ENCODE measurements at places on chromosomes 12 and 14.

DNA sequence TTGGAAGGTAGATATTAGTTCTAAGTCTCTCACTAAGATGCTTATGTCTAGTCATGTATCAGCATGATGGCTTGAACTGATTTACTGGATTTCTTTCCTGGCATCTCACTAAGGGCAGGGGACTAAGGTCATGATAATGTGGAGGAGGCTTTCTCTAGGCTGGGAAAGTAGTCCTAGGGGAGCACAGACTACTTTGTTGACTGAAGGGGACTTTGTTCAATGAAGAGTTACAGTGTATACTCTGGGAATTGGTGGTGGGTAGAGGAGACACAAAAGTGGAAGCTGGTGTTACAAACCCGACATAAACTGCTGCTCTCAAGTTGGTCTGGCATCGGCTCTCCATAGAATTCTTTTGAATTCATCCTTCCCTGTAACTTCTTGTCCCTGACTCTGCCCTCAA is 75.2 kb downstream of the SAMD4A start:
- no peak for DNase-seq

- no peak for DNase-seq
Measured at GRCh38 chr14:20612403-20612802, 21.2 kb upstream of the RNASE12 start.

GRCh38 chr14:95335071-95335470 is 15.4 kb upstream of the CLMN start:
- DNase-seq = no peak

- DNase-seq = no peak
Measured at GRCh38 chr12:91636721-91637120, 454.1 kb upstream of the DCN start.

- DNase-seq = no peak
Measured at GRCh38 chr12:12033824-12034223, 36.9 kb upstream of the BCL2L14 start.

DNA sequence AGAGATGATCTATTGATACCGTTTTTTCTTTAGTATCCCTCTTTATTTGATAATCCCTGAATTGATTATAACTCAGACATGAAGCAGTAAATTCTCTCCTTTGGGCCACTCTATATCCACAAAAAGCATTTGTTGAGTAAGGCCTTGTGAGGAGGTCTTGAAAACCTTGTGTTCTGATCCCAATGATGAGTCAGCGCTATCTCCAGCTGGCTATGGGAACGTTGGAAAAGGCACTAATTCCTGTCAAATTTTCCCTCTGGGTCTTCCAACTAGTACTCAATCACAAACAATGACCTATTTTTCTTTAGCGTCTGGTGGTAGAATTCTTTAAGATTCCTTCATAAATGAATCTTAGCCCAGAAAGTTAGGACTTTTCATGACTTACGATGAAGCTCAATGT is 168.4 kb upstream of the LRIG3 start:
- DNase-seq = no peak

DNA sequence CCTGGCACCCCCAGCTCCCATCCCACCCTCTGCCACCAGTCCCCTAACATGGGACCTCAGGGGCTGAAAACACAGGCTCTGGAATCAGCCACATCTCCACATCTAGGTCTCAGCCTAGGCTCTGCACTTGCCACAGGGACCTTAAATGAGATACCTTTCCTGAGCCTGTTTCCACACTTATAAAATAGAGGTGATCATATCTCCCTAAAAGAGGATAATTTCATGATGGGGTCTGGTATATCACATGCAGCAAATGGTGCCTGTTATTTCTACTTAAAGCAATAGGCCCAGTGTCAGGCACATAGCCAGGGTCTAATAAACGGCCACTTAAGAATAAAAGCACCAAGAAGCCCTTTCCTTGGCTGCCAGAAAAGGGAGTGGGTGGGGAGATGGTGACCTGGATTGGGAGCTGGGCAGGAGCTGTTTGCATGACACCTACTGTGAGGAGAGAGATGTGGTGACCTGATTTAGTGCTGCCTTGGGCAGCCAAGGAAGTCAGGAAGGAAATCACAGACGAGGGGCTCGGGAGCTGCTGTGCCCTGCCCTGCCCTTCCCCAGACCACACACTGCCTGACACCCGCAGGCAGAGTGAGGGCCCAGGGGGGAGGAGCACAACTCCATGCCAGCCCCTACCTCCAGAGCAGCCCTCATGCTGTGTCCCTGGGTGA is 71.2 kb downstream of the IRF2BPL start:
- DNase-seq = no peak

GRCh38 chr12:26422839-26423398 is 227.5 kb downstream of the SSPN start:
- no peak for DNase-seq

GRCh38 chr12:75130811-75131210 is 78.8 kb downstream of the KCNC2 start:
- no peak for DNase-seq

DNA sequence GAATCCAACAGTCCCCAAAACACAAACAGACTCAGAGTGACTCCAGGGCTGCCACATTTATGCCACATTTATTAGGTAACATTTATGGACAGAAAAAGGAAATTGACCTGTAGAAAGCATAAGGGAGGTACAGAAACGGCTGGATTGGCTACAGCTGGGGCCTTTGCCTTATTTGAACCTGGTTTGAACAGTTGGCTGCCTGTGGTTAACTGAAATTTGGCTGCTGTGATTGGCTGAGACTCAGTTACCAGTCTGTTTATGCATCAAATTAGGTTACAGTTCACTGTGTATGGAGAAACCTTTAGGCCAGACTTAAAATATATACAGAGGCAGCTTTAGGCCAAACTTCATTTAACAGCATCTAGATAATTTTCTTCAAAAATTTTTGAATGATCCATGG is 27.8 kb upstream of the PCNX1 start:
- DNase-seq = no peak

- no peak for DNase-seq
Measured at GRCh38 chr14:70192915-70193314, 4.2 kb upstream of the SLC8A3 start.

DNA sequence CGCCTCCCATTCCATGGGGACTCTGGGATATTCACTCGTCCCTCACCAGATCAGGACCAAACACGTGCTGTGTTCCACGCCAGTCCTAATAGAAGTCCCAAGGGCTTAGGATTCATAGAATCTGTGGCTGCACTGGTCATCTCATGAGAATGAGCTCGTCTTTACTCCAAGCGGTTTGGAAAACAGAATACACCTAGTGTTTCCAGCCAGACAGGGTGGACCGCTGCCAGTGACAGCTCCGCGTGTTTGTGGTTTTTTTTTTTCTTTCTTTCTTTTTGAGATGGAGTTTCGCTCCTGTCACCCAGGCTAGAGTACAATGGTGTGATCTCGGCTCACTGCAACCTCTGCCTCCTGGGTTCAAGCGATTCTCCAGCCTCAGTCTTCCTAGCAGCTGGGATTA is 75.1 kb downstream of the GLT1D1 start:
- DNase-seq = no peak

- DNase-seq = no peak
Measured at GRCh38 chr12:3795066-3795465, 42.2 kb upstream of the CRACR2A start.

GRCh38 chr12:3896801-3897351 is 23.7 kb upstream of the PARP11 start:
- no peak for DNase-seq

DNA sequence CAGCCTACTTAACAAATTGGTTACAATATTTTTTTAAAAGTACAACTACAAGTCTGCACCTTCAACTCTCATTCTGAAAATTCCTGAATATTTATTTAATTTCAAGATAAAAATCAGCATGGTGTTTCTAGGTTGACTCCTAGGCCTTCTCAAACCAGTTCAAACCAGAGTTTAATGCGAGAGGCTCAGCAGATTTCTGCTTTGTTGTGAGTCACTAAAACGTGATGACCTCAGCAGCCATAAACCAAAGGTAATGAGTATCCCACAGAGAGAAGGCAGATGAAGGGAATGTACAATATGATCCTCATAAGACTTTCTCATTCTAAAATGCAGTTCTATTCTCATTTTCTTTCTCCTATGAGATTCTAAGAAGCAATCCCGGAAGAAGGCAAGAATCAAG is 1.5 kb downstream of the PRDM4 start:
- no peak for DNase-seq

GRCh38 chr12:110176745-110177144 is 52.6 kb downstream of the IFT81 start:
- no peak for DNase-seq

DNA sequence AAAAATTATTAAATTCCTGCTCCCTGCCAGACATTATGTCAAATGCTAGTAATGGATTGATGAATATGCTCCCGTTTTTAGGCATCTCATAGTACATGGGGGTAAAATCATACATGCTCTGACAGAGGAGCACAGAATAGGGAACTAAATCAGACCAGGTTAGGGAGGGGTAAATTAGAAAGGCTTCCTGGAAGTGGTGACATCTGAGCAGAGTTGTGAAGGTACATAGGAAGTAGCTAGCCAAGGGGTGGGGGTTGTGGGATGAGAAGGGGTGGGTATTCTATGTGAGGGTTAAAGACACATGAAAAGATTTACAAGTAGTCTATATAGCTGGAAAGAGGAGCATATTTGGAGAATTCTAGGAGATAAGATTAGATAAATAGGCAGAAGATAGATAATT is 171.7 kb upstream of the FBXO33 start:
- no peak for DNase-seq

DNA sequence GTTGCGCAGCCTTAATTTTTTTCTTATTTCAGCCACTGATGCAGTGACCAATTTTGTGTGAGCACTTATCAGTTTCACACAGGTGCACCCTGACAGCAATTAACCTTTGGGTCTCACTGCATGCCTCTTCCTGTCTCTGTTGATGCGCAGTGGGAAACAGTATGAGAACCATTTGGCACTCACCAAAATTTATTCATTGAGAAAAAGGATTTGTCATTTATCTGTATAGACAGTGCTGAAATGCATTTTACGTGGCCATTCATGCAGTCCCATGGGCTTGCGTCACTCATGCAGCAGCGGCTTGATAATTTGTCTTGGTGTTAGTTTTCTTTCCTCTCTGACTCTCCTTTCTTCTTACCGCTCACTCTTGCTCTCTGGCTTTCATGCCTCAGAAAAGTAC is 157.5 kb downstream of the C12orf75 start:
- no peak for DNase-seq

GRCh38 chr12:64729909-64730587 is 29.2 kb downstream of the GNS start:
- DNase-seq = no peak

- DNase-seq = no peak
Measured at GRCh38 chr14:79418649-79419415, 792.5 kb downstream of the DIO2 start.

GRCh38 chr12:130880411-130880885 is 8.6 kb downstream of the RAN start:
- no peak for DNase-seq

GRCh38 chr12:56041552-56042429 is at the start of gene RPS26:
Gene RPS26, plus strand, starts transcription at chr12:56041918. Its CDS starts 249 bp downstream, at chr12:56042167.
- peak; percentile 98 for DNase-seq

DNA sequence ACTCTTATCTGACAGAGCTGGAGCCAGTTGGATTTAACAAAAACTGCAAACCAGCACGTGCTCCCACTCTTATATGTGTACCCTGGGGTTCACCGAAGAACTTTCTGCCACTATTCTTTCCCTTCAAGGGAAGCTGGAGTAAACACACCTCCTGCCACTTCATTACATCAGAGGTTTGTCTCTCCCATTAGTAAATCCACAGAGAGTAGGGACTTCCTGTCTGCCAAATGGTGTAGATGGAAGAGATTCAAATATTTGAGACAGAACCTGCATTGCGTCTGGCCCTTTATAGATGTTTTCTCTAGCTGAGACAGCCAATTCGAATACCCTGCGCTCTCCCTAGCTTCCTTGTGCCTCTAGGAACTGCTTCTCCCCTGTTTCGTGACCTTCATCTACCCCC is 29.1 kb upstream of the AEBP2 start:
- no peak for DNase-seq

GRCh38 chr14:57769863-57770523 is 95.9 kb downstream of the SLC35F4 start:
- no peak for DNase-seq

- peak; percentile 83 for DNase-seq
Measured at GRCh38 chr12:108691175-108691997, 39.9 kb downstream of the CORO1C start.

DNA sequence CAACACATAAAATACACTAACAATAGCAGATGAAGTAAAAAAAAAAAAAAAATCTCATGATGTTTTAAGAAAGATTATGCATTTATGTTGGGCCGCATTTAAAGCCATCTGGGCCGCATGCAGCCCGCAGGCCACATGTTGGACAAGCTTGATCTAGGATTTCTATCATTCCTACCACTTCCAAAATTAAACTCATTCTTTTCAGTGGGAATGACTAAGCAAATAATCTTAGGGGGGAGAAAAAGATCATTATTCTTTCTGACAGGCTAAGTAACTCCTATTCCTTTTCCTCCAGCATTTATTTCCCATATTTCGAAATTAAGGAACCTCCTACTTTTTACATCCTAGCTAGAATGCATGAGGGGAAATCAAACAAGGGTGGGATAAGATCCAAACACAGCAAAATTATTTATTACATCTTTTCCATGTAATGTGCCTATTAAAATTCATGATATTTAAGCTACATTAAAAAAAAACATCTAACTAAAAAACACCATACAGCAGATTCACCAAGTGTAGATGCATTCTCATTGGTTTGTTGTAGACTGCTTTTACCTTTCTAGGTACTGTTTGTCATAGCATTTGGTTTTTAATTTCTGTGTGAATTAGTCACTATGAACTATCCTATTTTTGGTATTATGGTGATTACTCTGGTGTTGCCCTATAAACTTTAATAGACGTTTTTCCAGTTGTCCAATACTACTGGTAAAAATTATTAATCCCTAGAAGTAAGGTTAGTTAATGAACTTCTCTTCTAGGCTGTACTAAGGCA is 76.1 kb downstream of the RASSF8 start:
- no peak for DNase-seq

- DNase-seq = no peak
Measured at GRCh38 chr12:19988459-19988873, 379.9 kb upstream of the PDE3A start.

GRCh38 chr12:95615749-95616148 is 64.5 kb upstream of the USP44 start:
- no peak for DNase-seq

- DNase-seq = no peak
Measured at GRCh38 chr12:126434412-126434985, 1369.3 kb downstream of the AACS start.

GRCh38 chr12:46775796-46776195 is 50.0 kb downstream of the SLC38A4 start:
- no peak for DNase-seq

DNA sequence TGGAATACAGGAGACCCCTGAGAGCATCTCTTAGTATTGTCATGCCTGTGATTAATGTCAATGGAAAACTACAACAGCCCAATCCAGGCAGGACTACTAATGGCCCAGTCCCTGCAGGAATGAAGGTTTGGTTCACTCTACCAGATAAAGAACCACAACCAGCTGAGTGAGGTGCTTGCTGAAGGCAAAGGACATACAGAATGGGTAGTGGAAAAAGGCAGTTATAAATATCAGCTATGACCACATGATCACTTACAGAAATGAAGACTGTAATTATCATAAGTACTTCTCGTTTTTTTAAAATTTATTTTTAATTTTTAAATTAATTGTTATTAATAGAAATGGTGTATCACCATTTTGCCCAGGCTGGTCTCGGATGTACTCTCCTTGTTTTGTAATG is 17.2 kb upstream of the LPCAT3 start:
- DNase-seq = no peak

GRCh38 chr12:131061041-131061806 is 107.5 kb downstream of the ADGRD1 start:
- DNase-seq = no peak

All from left renal cortex interstitium (tissue), 4 donors.